Activated naive CD4-positive, alpha-beta T cell (primary cell): ENCODE measurements at places on chromosomes 2 and 18.

GRCh38 chr2:113197347-113198047 is 23.7 kb downstream of the PSD4 start:
- no peak for DNase-seq

DNA sequence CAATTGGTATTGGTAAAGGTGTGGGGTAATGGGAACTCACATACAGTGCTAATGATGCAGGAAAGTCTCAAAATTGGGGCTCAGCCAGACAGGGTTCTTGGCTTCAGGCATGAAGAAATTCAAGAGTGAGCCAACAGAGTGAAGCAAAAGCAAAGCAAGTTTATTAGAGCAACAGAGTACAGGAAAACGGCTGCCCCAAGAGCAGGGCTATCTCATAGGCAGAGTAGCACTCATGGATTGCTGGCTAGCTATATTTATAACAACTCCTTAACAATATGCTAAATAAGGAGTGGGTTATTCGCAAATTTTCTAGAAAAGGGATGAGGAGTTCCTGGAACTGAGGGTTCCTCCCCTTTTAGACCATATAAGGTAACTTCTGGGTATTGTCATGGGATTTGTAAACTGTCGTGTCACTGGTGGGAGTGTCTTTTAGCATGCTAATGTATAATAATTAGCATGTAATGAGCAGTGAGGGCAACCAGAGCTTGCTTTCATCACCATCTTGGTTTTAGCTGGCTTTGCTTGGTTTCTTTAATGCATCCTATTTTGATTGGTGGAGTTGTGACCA is 233.8 kb upstream of the NOL4 start:
- no peak for DNase-seq

DNA sequence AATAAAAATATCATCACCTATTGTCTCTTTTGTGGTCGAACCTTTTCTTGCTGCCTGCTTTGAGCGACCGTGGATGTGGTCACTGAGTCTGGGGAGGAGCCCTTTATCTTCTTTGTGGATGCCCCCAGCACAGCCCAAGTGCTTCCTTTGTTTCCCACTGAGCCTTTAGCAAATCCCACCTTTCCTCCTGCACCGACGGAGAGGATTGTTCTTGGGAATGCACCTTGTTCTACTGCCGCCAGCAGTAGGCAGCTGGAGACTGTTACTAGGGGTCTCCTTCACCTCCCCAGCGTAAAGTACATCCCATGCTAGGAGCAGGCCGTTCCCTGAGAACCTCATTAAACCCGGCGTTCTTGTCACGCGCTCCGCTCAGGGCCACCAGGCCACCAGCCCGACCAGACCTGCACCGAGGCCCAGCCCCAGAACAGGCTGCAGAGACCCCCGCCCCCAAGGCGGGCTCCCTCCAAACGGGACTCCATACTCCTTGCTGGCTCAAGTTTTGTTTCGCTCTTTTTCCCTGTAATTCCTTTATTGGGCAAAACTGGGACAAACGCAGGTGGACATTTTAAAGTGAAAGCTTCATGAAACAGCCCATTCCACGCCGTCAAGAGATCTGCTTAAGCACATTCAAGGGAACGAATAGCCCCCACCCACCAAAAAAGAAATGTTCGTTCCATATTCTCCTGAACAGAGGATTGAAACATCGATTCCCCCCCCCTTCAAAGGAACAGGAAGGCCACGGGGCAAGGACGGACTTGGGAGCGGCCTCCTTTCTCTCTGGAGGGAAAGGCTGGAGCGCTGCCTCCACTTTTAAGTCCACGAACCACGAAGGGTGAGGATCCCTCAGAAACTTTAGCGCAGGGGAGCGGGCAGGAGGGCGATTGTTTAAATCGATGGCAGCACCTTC is 1.1 kb upstream of the MAT2A start:
- DNase-seq, result no peak

GRCh38 chr2:120929829-120930228 is 194.2 kb downstream of the GLI2 start:
- DNase-seq, result no peak

- no peak for DNase-seq
These were observed 161.0 kb downstream of the TRIB2 start for GRCh38 chr2:12877761-12878160.

DNA sequence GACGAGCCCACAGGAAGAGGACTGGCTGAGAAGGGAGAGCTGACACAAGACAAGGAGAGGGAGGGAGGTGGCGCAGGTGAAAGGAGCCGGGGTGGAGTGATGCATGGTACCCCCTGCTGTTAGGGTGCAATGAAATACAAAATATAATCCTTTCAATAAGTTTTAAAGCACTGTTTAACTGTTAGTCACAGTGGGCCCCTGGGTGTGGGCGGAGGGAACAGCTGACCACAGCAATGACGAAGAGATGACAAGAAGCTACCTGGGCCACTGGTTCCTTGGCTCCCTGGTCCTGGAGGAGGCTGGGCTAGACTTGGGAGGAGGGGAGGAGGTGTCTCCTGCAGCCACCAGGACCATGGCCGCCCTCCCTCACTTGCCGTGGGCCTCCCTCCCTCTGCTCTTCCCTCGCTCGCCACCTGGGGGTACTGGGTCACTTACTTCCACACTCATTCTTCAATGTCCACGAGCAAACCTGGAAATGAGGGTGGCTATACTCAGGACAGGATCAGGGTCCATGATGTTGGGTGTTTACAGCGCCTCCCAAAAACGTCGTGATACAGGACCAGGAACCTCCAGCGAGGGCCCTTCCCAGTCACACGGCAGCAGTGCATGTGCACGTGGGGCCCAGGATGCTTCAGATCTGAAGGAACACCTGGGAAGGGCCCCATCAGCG is 196.1 kb downstream of the ANKRD30B start:
- no peak for DNase-seq
